ENCODE measurements at places on chromosomes 1 and 21.
A peak's percentile ranks its signal among the peaks of the same experiment; 100 is the strongest.

- no peak for DNase-seq
- no peaks in the 10 kb centered on the region for H3K4me1 ChIP-seq
- peaks cover 2% of the 10 kb centered on the region for H3K27me3 ChIP-seq
Observed at GRCh38 chr1:86335916-86336315, 60.2 kb downstream of the ODF2L start.

DNA sequence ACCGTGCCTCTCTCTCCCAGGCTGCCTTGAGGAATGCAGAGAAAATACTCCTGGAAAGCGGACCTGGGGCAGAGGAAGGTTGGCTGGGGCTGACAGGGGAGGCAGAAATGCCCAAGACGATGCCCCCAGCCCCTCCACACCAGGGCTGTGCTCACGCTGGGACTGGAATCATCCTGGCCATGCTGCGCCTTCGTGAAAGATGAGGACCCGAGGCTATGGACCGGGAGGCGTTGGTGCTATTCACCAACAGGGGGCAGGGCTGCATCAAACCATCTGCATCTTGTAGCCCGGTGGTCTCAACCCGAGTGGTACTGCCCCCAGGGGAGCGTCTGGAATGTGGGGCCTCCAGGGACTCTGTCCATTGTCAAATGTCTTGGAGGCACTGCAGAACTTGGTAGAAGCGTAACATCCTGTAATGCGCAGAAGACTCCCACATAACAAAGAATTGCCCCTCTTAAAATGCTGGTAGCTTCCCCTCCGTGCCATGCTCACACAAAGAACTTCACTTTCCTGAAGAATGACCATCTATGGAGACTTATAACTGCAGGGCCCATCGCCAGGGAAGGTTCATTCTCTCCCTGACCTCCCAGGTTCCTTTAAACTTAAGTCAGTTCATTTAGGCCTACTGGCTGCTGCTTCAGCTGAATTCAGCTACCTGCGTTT, 251.2 kb downstream of the RRAGC start:
- H3K36me3 ChIP-seq: no peaks in the 10 kb centered on the region
- no peaks in the 10 kb centered on the region for H3K4me1 ChIP-seq
- peaks cover 18% of the 10 kb centered on the region for H3K27me3 ChIP-seq
- H3K27ac ChIP-seq: no peak overlapping the region

DNA sequence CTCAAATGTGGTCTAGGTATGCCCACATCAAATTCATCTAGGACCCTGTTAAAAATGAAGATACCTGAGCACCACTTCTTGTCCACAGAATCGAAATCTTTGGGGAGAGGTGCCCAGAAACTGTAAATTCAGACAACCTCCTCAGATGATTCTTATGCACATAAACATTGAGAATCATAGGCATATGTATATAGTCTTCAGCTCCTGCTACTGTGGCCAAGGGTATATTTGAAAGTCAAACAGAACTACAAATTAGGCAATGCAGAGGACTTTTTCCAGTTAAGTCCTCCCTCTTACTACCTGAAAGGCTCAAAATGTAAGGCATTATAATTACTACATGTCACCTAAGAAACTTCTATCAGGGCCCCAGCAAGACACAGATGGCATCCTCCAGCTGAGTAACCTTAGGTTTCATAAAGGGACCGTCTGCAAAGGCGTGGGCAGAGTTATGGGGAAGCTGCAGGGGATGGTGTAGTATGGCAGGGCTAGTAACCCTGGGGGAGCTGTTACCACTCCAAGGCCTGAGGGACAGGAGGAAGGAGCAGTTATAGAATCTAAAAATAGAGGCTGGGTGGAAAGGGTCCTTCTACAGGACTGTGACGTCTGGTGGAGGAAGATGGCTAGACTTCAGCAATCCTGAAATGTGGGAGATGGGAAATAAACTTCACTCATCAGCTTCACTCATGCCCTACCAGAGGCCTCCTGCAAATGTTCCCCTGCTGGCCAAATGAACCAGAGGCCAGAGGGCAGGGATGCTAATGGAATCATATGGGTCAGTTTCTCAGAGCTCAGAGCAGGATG, 46.3 kb downstream of the DAB1 start:
- H3K27ac ChIP-seq: no peak overlapping the region
- no peaks in the 10 kb centered on the region for H3K4me1 ChIP-seq
- no peaks in the 10 kb centered on the region for H3K36me3 ChIP-seq

GRCh38 chr1:11617314-11617713, 36.9 kb downstream of the FBXO2 start:
- no peaks in the 10 kb centered on the region for H3K4me1 ChIP-seq
- H3K4me3 ChIP-seq: no peak overlapping the region
- peaks cover 38% of the 10 kb centered on the region for H3K27me3 ChIP-seq
- DNase-seq: no peak

- H3K4me1 ChIP-seq: peaks cover 54% of the 10 kb centered on the region
- no peak for DNase-seq
- peaks cover 22% of the 10 kb centered on the region for H3K36me3 ChIP-seq
Observed at GRCh38 chr1:205298191-205298994, 23.2 kb downstream of the NUAK2 start.

GRCh38 chr1:182386980-182387379, 4.6 kb downstream of the GLUL start:
- H3K4me3 ChIP-seq: no peak overlapping the region
- H3K27ac ChIP-seq: no peak overlapping the region
- peaks cover 31% of the 10 kb centered on the region for H3K36me3 ChIP-seq

DNA sequence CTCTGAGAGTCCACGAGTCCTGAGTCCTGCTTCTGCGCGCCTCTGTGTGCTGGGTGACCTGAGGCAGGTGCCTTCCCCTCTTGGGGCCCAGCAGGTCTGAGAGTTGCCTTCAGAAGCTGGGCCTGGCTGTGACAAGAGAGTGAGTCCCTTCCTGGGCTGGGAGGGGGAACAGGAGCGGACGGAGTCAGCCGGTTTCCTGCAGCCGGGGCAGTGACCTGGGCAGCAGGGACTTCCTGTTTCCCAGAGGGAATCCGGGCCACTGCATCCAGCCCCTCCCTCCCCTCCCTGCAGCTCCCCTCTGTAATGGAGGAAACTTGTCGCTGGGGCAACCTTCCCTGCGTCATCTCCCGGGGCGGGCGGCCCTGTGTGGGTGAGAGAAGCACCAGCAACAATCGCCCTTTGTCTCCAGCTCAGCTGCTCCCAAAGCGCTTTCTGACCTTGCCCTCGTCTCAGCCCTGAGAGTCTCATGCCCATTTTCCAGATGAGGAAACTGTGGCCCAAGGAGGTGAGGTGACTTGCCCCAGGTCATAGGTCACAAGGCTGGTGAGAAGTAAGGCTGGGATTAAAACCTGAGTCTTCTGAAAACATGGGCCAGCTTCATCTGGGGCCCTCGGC, 61.1 kb downstream of the SDC3 start:
- no peak overlapping the region for H3K27ac ChIP-seq
- no peaks in the 10 kb centered on the region for H3K36me3 ChIP-seq
- DNase-seq: no peak

- H3K36me3 ChIP-seq: peaks cover 46% of the 10 kb centered on the region
- no peak overlapping the region for H3K27ac ChIP-seq
- DNase-seq: no peak
- peaks cover 27% of the 10 kb centered on the region for H3K4me1 ChIP-seq
- no peaks in the 10 kb centered on the region for H3K27me3 ChIP-seq
Observed at GRCh38 chr1:21278208-21278859, 11.9 kb downstream of the ECE1 start.

DNA sequence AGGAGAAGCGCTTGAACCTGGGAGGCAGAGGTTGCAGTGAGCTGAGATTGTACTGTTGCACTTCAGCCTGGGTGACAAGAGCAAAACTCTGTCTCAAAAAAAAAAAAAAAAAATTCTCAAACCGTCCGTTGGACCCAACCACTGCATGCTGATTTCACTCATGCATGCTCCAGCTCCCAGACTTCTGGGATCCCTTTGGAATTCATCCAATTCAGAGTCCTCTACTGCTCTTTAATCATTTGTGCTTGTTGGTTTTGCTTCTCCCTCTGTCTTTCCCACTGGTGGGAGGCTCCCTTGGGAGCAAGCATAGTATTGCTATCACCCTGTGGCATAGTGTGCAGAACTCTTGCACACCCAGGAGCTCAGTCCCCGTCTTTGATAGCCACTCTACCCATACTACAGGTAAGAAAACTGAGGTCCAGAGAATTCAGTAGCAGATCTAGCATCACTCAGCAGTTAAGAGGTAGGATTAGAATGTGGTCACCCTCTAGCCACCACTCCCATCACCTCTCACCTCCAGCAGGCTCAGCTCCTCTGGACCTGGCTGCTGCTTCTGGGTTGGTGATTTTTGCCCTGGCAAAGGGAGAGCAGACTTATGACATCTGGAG, 3.1 kb upstream of the LMNA start:
- peak overlapping the region; percentile 51 for H3K27ac ChIP-seq
- H3K4me1 ChIP-seq: peaks cover 56% of the 10 kb centered on the region
- no peak overlapping the region for H3K4me3 ChIP-seq
- H3K27me3 ChIP-seq: peaks cover 10% of the 10 kb centered on the region
- peaks cover 2% of the 10 kb centered on the region for H3K36me3 ChIP-seq

DNA sequence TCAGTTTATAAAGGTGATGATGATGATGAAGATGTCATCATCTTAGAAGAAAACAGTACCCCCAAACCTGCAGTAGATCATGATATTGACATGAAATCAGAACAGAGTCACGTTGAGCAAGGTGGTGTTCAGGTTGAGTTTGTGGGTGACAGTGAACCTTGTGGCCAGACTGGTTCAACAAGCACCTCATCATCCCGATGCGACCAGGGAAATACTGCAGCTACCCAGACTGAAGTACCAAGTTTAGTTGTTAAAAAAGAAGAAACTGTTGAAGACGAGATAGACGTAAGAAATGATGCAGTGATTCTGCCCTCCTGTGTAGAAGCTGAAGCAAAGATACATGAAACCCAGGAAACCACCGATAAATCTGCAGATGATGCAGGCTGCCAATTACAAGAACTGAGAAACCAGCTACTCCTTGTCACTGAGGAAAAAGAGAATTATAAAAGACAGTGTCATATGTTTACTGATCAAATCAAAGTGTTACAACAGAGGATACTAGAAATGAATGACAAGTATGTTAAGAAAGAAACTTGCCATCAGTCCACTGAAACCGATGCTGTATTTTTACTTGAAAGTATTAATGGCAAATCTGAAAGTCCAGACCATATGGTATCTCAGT, 16.0 kb upstream of the CHAF1B start:
- no peak overlapping the region for H3K4me3 ChIP-seq
- H3K27me3 ChIP-seq: no peaks in the 10 kb centered on the region
- DNase-seq: no peak
- H3K4me1 ChIP-seq: no peaks in the 10 kb centered on the region
- peaks cover 30% of the 10 kb centered on the region for H3K36me3 ChIP-seq

GRCh38 chr1:100053727-100054126, 79.0 kb downstream of the SASS6 start:
- peak overlapping the region; percentile 37 for H3K27ac ChIP-seq
- no peak for DNase-seq
- no peaks in the 10 kb centered on the region for H3K27me3 ChIP-seq
- peaks cover 17% of the 10 kb centered on the region for H3K36me3 ChIP-seq
- H3K4me3 ChIP-seq: no peak overlapping the region

- no peak overlapping the region for H3K4me3 ChIP-seq
- peaks cover 4% of the 10 kb centered on the region for H3K4me1 ChIP-seq
- no peak for DNase-seq
- H3K36me3 ChIP-seq: no peaks in the 10 kb centered on the region
Observed at GRCh38 chr21:31798842-31799704, 67.2 kb upstream of the SCAF4 start.

- H3K27me3 ChIP-seq: no peaks in the 10 kb centered on the region
- peaks cover 85% of the 10 kb centered on the region for H3K4me1 ChIP-seq
- H3K36me3 ChIP-seq: no peaks in the 10 kb centered on the region
- peak overlapping the region; percentile 85 for H3K27ac ChIP-seq
- H3K4me3 ChIP-seq: no peak overlapping the region
Observed at GRCh38 chr1:234956821-234957329, 171.8 kb downstream of the TOMM20 start.

DNA sequence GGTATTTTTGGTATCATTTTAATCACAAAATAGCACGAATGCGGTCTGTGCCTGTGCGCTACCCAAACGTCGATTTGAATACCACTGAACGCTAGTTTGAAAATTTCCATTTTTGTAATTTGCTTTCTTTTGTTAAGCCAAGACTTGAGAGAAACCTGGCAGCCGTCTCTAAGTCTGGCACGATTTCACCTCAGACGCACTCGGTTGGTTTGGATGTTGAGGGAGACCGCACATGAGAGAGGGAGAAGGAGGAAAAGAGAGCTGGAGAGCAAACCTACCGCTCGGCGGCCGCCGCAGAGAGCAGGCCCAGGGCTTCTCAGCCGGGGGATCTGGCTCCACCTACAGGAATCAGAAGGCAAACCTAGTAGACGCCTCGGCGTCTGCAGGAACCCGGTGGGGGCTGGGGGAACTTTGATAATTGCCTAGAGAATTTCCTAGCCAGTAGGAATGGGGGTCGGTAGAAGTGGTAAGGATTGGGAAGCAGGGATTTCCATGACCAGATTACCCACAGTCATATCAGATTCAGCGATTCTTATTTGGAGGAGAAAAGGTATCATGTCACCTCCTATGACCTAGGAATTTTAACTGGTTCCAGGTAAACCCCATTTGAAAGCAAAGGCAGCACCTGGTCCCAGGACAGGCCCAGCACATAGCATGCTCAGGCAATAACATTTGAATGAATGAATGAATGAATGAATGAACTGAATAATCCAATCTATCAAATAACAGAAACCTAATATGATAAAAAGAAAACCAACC, 83.2 kb downstream of the TM2D1 start:
- H3K4me1 ChIP-seq: peaks cover 7% of the 10 kb centered on the region
- no peaks in the 10 kb centered on the region for H3K36me3 ChIP-seq
- H3K27ac ChIP-seq: peak overlapping the region; percentile 85
- DNase-seq: peak; percentile 51
- H3K4me3 ChIP-seq: peak overlapping the region; percentile 81

- no peaks in the 10 kb centered on the region for H3K36me3 ChIP-seq
- peaks cover 7% of the 10 kb centered on the region for H3K27me3 ChIP-seq
- DNase-seq: no peak
- peak overlapping the region; percentile 43 for H3K27ac ChIP-seq
Observed at GRCh38 chr1:185408700-185409270, 91.7 kb upstream of the IVNS1ABP start.
